ENCODE measurements at places on chromosomes 4 and X.

DNA sequence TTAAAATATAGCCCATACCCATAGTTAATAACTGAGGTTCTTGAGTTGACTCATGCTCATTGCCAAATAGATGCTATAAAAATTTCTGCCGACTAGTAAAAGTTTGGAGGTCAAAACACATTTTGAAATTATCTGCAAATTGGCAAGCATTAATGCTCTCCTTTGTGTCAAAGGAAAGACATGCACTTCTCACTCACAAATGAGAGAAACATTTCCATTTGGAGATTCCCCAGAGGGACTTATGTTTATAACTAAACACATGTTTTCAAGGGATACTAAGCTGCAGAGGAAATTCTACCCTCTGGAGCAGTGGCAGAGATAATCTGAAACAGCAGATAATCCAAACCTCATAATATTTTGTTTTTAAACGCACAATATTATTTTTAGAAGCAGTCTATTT lies 45.7 kb upstream of the CCDC160 start:
- no peak for DNase-seq

- no peak for DNase-seq
These were observed 199.2 kb downstream of the DCTD start for GRCh38 chr4:182717788-182718583.

GRCh38 chr4:145248502-145248901 lies 68.1 kb upstream of the OTUD4 start:
- DNase-seq = no peak

- DNase-seq = no peak
These were observed 120.8 kb upstream of the CXXC4 start for GRCh38 chr4:104615496-104615895.

- peak; percentile 38 for DNase-seq
These were observed 71.8 kb downstream of the SUPT20HL2 start for GRCh38 chrX:24241822-24242648.

GRCh38 chrX:46588263-46588662 lies 14.7 kb downstream of the CHST7 start:
- DNase-seq = peak; percentile 48

Data from CD4-positive, alpha-beta T cell treated with Interleukin-10 for 1 hour (primary cell).